ENCODE measurements at places on chromosomes 6 and 20. TPM values are rescaled to one million over a fixed set of nuclear protein-coding genes. Genes with fewer than 3 reads are reported as not detected.

Gene TMEM244
- total RNA-seq: not detected

Gene BMP5
- total RNA-seq: 3.5 TPM

DNA sequence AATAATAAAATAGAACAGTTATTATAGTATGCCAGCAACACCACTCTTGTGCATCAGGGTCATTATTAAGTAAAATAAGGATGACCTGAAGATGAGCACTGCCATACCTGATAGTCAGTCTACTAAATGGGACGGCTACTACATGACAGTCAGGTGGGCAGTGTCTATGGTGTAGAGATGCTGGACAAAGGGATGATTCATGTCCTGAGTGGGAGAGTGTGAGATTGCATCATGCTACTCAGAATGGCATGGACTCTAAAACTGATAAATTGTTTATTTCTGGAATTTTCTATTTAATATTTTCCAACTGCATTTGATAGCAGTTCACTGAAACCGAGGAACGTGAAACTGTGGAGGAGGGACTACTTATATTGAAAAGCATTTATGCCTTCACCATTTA is 38.8 kb downstream of the SNX9 start:
- no peak for DNase-seq

- no peak for DNase-seq
These were observed 285.2 kb downstream of the UST start for GRCh38 chr6:149031859-149032598.

- DNase-seq: no peak
These were observed 4.0 kb upstream of the CAP2 start for GRCh38 chr6:17389274-17389847.

- DNase-seq: no peak
These were observed 132.0 kb upstream of the EEF1E1 start for GRCh38 chr6:8234321-8234720.
